ENCODE measurements at places on chromosomes 2 and 18. TPM values are rescaled to one million over a fixed set of nuclear protein-coding genes. Genes with fewer than 3 reads are reported as not detected.

- DNase-seq: no peak
Observed at GRCh38 chr2:225337183-225337582, 62.3 kb upstream of the NYAP2 start.

ZSWIM2 gene
- not detected for total RNA-seq

- no peak for DNase-seq
Observed at GRCh38 chr2:135005753-135006152, 41.5 kb downstream of the MAP3K19 start.

DNAJC10 gene
- 131 TPM for total RNA-seq

DNA sequence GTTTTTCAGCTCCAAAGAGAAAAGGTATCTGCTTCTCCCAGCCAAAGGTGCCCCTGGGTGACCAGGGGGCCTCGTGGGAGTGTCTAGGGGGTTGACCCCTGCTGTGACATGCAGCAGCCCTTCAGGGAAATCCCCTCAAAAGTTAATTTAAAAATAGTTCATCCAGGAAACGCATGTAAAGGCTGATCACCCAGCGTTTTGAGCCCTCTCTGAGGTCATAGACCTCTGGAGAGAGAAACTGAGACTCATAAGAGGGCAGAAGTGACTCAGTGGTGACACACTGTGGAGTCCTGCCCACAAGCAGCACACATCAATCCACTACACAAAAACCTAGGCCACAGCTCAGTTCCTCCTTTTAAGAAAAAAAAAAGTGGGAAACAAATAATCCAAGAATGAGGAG is 11.9 kb downstream of the GAL3ST2 start:
- no peak for DNase-seq

Measured in aorta (tissue), 5 donors.